AML-193 (cell line): ENCODE measurements at places on chromosomes 12 and 14.

DNA sequence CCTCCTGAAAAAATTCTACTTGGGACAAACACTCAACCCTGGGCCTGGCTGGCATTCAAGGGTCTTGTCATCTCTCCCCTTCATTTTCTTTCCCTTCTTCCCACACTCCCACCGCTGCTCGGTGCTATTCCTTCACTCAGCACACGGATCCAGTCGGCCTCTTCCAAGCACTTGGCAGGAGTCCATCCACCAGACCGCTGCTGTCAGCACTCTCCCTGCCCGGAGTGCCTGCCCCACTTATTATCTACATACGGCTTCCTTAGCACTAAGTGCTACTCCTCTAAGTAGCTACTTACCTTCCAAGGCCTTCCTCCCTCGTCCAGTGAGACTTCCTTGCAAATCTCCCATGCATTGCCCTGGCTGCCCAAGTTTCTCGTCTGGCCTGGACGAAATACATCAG is 29.8 kb downstream of the CALM1 start:
- DNase-seq, result no peak

GRCh38 chr14:95211721-95212504 is 54.6 kb upstream of the DICER1 start:
- DNase-seq, result no peak

GRCh38 chr14:50340963-50341362 is 28.8 kb downstream of the DMAC2L start:
- DNase-seq, result no peak

DNA sequence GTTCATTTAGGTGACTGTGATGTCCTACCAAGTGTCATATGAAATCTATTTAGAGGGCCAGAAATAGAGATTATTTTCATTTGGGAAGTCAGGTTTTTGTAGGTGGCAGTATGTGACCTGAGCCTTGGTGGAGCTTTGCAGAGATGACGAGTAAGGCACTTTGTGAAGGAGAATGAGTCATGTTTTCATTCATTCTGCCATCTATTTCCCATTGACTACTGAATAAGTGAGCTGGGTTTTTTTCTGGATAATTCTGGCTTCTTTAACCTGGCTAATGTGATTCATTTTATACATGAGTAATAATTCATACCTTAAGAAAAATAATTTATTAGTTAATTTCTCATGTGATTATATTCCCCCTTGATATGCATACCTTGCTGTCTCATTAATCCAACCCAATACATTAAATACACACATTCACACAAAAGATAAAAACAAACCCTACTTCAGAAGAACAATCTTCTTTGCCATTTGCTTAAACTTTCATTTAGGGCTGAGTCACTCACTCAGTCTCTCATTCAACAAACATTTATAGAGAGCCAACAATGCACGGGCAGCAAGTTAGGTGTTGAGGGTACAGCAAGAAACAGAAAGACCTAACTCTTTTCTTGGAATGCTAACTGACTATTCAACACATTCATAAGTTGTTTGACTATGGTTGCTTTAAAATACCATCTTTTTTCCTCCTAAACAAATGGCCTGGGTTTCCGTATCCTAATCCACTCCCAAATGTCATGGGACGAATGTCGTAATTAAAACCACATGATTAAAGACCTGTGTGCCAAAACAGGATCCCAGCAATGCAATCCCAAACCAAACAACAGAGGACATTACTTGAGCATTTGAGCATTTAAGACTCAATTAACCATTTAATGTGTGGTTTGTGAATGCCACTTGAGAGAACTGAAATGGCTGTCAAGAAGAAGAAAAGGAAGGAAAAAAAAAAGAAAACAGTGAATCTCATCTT is 78.0 kb downstream of the KITLG start:
- no peak for DNase-seq

DNA sequence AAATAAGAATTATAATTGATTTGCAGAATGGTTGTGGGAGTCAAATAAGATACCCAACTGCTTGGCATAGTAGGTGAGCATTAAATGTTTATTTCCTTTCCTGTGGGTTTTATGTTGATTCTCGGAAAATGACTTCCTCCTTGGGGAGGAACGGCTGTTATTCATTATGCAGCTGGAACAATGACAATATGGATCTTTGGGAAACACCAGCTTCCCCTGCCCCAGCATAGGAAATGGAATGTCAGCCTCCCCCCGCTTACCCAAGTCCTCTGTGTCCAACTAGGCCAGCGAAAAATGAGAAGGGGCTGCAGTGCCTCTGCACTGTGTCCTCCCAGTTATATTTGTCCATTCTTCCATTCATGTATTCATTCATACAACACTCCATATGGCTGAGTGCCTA is 11.7 kb upstream of the CCDC177 start:
- no peak for DNase-seq

GRCh38 chr12:103725398-103725797 is 115.6 kb downstream of the NT5DC3 start:
- no peak for DNase-seq

DNA sequence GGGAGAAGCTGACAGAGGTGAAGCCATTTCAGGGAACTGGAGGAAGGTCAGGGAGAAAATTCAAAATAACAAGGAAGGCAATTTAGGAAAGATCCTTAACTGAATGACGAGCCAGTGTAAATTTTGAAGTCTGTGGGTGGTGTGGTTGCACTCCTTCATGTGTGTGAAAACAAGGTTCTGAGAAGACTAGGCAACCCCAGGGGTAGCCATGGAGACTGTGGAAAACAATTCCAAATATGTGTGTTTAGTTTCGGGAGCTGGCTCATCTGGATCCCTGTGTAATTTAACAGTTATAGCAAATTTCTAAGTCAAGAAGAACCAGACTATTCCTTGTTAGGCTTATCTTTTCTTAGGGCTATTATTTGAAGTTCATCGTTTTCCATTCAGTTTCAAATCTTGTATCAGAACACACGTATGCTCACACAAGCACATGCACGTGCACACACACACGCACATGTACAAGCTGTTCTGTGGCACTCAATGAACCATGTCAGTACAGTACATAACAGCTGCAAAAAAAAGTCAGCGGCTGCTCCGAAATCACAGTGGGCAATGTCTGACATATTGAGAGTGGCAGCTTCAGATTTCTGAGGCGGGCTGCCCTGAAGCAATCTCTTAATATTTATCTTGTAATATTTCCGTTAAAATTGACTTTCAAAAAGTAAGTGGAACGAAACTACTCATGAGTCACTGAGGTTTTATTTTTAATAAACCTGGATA is 411.2 kb downstream of the AEBP2 start:
- no peak for DNase-seq

DNA sequence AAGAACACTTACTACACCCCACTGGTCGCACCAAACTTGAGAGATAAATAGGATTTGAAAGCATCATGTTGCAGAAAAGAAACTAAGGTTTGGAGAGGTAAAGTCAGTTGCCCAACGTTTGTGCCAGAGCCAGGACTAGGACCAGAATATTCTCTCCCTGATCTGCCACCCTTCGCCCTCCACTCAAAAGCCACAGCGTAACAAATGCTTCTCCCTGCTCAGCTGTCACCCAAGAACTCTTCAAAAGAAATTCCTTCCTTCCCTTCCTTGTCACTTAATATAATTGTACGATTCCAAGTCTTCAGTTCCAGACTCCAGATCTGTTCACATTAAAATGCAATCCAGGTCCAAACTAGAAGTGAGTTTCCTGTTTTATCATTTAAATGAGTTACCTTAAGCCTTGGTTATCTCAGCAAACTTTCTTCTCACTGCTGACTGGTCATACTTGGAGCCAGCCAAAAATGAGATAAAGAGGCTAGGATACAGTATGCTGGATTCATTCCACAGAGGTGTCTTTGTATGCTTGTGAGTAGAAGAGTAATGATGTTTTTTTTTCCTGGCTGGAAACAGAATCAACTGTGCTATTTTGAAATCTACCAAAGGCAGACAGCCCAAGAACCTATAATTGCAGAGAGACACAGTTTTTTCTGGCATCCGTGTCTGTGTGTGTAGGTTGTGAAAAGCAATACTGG is 12.8 kb upstream of the PPFIBP1 start:
- DNase-seq, result no peak

DNA sequence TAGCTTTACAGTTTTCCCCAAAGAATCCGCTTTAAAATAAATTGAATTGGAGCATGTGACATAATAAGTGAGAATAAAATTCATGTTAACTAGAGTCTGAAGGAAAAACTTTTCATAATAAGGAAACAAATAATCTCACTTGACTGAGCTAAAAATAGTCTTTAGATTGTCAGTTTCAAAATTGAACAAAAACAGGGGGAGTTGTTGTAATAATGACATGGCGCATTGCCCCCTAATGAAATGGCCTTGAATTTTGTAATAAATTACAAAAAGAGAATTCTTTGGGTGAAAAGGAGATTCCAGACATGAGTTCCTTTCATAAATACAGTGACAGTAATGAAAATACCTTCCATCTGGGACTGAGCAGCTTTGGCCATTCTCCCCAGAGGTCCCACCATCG is 178.6 kb downstream of the EFCAB11 start:
- no peak for DNase-seq

GRCh38 chr14:72515779-72516770 is 377.8 kb downstream of the DPF3 start:
- DNase-seq, result peak; percentile 28

- DNase-seq, result no peak
These were observed 23.0 kb downstream of the DIO3 start for GRCh38 chr14:101584055-101584859.

- no peak for DNase-seq
These were observed 7.3 kb upstream of the TRPV4 start for GRCh38 chr12:109840305-109841074.

DNA sequence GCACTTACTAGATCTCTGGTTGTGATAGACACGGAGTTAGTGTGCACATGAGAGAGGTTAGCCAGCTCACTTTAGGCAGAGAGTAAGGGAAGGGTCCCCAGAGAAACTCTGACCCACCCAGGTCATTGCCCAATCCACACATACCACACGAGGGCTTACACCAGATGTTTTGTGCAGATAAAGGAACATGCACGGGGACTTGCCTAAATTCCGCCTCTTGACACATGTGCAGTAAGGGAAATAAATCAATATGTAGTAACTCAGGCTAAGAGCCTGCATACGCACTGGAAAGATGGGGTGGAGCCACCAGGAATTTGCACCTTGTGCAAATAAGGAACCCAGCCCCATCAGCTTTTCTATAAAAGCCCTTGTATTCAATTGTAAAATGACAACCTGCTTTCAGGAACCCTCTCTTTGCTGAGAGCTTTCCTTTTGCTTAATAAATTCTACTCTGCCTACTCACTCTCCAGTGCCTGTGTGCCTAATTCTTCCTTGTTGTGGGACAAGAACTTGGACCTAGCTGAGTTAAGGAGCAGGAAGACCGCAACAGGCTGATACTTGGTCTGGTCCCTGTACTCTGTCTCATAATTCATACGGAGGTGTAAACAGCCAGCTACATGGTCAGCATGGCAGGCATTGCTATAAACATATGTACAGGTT is 120.2 kb downstream of the EMP1 start:
- no peak for DNase-seq

- DNase-seq, result no peak
These were observed 615 bp downstream of the DDX51 start for GRCh38 chr12:132143336-132144071.

- no peak for DNase-seq
These were observed 1117.6 kb upstream of the TMEM132C start for GRCh38 chr12:127149226-127149964.

DNA sequence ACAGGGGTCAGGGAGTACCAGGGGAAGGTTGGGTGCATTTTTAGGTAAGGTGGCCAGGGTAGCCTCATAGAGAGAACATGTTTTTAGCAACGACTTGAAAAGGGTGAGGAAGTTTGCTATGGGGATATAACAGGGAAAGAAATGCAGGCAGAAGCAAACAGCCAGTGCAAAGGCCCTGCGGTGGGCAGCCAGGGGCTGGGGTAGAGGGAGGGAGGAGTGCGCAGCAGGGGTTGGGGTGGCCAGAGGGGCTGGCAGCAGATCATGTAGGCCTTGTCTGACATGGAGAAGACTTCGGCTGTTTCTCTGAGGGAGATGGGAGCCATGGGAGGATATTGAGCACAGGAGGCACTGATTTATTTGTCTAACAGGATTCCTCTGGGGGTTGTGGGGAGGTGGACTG is 242.5 kb downstream of the RBM19 start:
- no peak for DNase-seq

DNA sequence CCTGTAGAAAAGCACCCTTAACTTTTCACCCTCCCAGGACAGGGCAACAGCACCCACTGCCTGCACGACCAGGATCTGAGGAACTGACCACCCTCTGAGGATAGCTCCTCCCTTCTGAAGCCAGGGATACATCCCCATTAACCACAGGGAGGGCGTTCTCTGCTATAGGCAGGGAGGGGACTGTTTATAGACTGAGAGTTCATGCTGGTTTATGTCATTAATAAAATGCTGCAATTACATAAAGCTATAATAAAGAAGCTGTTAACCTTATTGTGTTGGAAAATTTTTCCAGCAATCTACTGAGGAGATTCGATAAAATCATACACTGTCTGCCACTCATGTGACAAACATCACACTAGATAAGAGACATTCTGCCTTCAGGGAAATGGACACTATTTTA is 232.4 kb upstream of the SFSWAP start:
- DNase-seq, result no peak

GRCh38 chr12:988646-989045 is 2.4 kb upstream of the ERC1 start:
- peak; percentile 30 for DNase-seq

GRCh38 chr12:87074781-87075180 is 818.6 kb upstream of the MGAT4C start:
- DNase-seq, result no peak

DNA sequence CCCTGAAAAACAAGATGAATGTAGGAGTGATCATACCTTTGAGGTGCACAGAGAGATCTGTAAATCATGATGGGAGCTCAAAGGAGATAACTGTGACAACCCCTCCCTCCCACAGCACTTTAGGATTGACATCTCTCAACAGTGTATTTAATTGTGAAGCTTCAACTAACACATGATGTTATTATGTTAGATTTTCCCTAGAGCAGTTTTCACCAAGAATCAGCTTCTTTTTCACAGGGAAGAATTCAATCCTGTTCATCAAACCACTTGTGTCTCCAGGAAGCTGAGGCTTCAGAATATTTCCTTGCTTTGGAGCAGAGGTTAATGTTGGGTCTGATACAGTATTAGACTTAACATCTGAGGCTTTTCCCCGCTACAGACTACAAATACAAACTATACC is 11.8 kb downstream of the RPS6KA5 start:
- no peak for DNase-seq

GRCh38 chr12:131258398-131258797 is 304.7 kb downstream of the ADGRD1 start:
- no peak for DNase-seq

DNA sequence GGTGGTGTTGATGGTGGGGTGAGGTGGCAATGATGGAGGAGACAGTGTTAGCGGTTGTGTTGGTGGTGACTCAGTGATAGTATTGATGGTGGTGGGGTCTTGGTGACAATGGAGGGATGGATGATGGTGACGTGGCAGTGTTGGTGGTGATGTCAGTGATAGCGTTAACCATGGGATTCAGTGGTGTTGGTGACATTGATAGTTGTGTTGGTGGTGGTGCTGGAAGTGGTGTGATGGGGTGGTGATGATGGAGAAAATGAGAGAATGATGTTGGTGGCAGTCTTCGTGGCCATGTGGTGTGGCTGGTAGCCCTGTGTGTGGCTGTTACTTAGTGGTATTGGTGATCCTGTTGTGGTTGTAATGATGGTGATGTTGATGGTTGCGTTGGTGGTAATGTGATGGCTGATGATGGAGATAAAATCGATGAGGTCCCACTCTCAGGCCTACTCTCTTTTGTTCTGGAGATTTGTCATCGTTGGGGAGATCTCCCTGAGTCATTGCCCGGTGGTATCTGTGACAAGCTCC is 2.6 kb downstream of the DTX1 start:
- DNase-seq, result no peak
